PC-3 (cell line): ENCODE measurements at places on chromosomes 16 and 17. TPM values are rescaled to one million over a fixed set of nuclear protein-coding genes. Genes with fewer than 3 reads are reported as not detected.

CRHR1 gene
- not detected in 2 replicates for total RNA-seq

- no peaks in the 10 kb centered on the region for H3K27me3 ChIP-seq
- no peak overlapping the region; the same call in 1 of the 2 replicates for H3K27ac ChIP-seq
- no peaks in the 10 kb centered on the region for H3K36me3 ChIP-seq
- peak; percentile 92 for DNase-seq
Measured at GRCh38 chr17:47719411-47720152, 13.5 kb upstream of the TBX21 start.

DNA sequence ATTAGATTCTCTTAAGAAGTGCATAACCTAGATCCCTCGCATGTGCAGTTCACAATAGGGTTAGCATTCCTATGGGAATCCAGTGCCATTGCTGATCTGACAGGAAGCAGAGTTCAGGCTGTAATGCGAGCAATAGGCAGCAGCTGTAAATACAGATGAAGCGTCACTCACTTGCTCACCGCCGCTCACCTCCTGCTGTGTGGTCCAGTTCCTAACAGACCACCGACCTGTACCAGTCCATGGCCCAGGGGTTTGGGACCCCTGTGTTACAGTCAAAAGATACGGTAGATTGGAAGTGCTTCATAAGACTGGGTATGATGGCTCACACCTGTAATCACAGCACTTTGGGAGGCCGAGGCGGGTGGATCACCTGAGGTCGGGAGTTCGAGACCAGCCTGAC, 2.8 kb downstream of the STAT5A start:
- no peak for DNase-seq
- H3K36me3 ChIP-seq = no peaks in the 10 kb centered on the region
- H3K4me3 ChIP-seq = no peak overlapping the region

GRCh38 chr16:15530085-15530484, 95.7 kb downstream of the BMERB1 start:
- no peak overlapping the region for H3K4me3 ChIP-seq
- H3K4me1 ChIP-seq = no peaks in the 10 kb centered on the region
- DNase-seq = no peak
- H3K36me3 ChIP-seq = no peaks in the 10 kb centered on the region
- H3K27me3 ChIP-seq = no peaks in the 10 kb centered on the region
- no peak overlapping the region for H3K27ac ChIP-seq
